ENCODE measurements at places on chromosomes 4 and X.

DNA sequence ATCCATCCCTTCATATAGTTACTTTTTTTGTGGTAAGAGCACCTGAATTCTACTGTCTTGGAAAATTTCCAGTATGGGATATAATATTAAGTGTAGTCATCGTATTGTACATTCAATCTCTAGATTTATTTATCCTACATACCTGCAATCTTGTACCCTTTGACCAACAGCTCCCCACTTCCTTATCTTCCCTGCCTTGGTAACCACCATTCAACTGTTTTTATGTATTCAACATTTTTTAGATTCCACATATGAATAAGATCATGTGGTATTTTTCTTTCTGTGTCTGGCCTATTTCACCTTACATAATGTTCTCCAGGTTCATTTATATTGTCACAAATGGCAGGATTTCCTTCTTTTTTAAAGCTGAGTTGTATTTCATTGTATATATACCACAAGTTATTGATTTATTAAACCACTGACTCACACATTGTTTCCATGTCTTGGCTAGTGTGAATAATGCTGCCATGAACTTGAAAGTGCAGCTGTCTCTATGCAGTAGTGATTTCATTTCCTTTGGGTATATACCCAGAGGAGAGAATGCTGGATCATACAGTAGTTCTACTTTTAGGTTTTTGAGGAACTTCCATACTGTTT lies 572.5 kb downstream of the MAGEB5 start:
- DNase-seq = no peak

DNA sequence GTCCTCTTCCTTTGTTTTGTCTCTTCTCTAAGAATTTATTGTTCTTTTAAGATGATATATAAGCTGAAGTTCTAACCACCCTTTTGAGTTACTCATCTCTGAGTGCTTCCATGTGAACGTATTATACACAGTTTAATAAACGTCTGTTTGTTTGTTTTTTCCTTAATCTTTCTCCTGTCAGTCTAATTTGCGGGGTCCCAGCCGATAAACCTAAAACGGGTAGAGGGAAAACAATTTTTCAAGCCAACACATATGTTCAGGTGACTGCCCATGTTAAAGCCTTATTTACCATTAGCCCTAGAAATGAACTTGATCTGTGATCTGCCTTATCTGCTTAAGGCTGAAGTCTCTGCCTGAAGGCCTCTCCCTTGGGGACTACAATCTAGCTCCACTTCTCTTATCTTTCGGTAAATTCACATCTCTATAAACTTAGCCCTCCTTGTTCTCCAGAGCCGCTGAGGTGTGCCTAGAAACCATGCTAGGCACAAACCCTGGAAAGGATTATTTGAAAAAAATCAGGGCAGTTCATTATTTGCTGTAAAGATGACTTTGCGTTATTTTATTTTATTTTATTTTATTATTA lies 158.8 kb downstream of the CAMK2D start:
- DNase-seq = no peak

DNA sequence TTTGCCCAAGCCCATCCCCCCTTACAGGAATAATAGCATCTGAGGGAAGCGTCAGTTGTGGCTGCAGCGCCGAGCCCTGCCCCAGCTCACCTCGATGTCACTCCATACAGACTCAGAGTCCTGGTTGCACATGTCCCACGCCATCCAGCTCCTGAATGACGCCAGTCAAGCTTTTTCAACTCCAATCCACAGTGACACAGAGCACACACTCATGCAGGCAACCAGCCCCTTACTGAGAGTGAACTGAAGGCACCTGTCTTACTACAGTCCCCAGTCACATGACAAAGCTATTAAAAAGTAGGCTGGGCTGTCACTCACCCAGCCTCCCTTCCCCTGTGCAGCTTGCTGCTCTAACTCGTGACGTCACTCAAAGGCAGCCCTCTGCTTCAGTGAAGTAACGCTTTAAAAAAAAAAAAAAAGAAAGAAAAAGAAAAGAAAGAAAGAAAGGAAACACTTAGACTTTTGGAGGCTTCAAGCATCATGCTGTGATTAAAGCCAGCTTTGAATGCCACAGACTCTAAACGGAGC lies at the start of gene PPARGC1A:
TSS of gene PPARGC1A (minus strand) at position 234 of the 528 bp plus-strand sequence. CDS start at position 144, 90 bp downstream.
- DNase-seq = no peak

DNA sequence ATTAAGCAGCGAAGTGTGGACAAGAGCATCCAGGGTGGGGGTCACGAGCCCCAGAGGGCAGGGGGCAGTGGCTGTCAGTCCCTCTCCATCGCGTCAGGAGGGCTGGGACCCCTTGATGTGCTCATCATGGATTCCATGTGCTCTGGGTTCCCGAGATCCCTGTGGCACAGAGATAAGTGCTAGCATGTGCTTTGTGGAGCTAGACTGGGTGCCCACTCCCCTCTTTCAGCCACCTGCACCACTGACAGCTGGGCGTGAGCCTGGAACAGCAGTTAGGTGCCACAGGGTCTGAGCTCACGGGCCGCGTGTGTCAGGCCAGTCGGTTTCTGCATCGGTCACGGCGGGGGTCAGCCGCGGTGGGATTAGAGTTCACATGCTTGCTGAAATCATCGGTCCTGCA lies 24.3 kb downstream of the CPZ start:
- DNase-seq = no peak

- DNase-seq = no peak
Measured at GRCh38 chr4:17138847-17139246, 240.4 kb upstream of the LDB2 start.

GRCh38 chrX:78548012-78548411 lies 111.1 kb downstream of the RTL3 start:
- no peak for DNase-seq

DNA sequence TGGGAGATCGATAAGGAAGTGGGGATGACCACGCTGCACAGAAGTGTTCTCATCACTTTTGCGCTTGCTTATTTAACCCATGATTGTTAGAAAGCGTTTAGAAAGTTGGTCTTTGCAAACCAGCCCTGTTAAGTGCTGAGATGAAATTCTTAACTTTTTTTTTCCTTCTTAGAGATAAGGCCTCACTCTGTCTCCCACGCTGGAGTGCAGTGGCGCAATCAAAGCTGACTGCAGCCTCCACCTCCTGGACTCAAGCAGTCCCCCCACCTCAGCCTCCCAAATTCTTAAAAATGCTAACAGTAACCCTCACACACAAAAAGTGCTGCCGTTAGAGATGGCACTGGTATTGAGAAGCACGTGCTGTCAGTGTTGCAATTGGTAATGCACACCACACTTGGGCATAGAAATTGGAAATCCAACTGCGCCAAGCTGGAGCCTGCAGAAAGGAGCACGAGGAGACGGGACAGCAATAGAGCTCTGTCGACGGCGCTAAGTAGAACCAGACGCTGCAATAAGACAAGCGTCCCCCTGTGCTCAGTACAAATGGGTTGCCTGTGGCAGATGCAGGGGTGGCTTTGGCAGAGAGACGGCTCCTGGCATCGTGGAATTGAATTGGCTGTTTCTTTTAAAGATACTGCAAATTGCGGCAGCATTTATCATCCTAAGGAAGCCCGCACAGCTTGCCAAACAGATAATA lies 113.4 kb downstream of the TBL1X start:
- DNase-seq = no peak

DNA sequence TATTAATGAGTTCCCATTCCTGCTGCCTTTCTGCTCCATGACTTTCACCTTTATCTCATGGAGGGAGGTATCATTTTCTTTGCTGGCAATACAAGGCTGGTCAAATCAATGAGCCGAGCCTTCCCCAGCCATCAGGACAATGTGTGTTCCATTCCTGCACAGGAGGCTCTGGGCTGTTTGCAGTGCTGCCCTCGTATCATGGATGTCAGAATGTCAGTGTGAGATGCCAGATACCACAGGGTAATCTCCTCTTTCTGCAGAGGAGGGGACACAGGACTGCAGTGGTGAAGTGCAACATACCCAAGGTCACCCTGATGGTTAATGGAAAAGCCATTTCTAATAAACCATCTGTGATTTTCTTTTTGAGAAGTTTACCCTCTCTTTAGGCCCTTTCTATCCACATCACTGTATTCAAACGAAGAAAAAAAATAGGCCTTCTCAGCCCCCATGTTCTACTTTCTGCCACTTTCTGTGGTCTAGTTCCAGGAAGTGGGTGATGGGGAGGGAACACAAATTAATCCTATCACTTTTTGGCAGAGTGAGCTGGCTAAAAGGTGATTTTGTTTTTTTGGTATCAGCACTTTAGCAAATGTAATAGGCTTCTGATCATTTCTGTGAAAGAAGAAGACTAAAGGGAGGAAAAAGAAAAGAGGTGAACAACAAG lies 490.2 kb upstream of the BOD1L1 start:
- no peak for DNase-seq

GRCh38 chrX:72130762-72131250 lies 909 bp downstream of the RTL5 start:
- DNase-seq = no peak

GRCh38 chrX:118347131-118347530 lies 1.2 kb downstream of the WDR44 start:
- DNase-seq = no peak

GRCh38 chr4:174358829-174359228 lies 75.1 kb downstream of the CEP44 start:
- no peak for DNase-seq

- no peak for DNase-seq
Measured at GRCh38 chr4:36209941-36210649, 34.2 kb downstream of the ARAP2 start.

DNA sequence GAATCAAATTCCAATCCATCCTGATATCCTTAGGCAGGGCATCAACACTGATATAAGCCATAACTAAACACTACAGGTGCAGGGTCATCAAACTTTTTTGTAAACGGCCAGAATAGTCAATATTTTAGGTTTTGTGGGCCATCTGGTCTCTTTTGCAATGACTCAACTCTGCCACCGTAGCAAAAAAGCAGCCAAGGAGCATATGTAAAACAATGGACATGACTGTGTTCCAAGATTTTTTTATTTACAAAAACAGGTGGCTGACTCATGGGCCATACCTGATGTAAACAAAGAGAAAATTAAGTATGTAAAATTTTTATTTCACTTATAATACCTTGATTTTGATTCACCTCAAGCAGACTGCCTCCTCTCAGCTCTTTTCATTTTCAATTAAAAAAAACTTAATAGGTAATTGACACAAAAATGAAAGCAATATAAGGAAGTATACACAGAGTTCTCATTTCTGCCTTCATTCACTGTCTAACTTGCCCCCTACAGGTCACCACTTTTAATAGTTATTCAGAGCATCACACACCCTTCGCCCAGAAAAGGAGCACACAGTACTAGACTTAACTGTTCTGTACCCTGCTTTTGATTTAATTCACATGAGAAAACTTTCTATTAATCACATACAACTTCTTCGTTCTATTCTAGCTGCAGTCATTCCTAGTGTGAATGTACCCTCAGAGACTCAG lies 35.3 kb upstream of the GPM6B start:
- no peak for DNase-seq

- no peak for DNase-seq
Measured at GRCh38 chrX:149205081-149205480, 300.0 kb downstream of the IDS start.

GRCh38 chr4:140109737-140110136 lies 44.2 kb downstream of the MAML3 start:
- no peak for DNase-seq

- DNase-seq = no peak
Measured at GRCh38 chrX:110043506-110043905, 40.6 kb downstream of the TMEM164 start.

DNA sequence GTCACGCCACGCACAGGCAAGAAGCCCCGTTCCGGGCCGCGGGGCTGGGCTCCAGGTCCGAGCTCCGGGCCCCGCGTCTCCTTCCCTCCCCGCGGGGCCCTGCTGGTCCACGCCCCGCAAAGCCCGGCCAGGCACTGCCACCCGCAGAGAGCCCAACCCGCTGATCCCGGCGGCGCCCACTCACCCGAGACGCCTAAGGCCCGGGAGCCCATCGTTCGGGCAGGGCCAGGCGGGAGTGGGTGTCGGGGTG lies 870 bp downstream of the PDZD4 start:
- DNase-seq = no peak

DNA sequence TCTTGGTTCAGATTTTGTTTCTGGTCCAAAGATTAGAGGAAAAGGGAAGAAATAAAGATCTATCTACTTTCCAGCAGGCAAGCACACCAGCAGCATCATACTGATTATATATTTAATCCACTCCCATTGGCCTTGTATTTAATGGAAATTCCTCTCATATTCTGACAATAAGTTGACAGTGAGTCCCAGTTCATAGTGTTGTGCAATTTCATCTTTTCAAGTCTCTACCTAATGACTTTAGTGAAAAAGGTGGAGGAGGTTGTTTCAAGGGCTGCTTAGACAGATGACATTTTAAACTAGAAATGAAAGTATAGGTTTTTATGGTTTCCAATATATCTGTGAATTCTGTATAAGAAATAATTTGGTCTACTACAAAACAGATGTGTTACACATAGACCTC lies 298.6 kb downstream of the PABPC4L start:
- DNase-seq = no peak

DNA sequence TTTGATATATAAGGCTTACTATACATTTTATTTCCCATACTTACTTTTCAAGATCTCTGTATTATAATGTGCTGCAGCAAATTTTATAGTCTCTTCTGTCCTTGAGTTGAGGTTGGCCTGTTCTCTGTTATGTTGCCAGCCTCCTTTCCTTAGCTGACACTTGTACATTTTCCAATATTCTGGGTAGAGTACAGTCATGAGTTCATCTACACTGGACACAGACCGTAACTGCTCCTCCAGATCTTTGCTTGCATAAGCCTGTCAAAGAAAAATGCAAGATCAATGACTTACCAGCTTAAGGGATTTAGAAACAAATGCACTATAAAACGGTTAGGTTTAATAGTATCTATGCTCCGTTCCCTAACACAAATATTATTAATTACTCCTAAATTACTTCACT lies 63.2 kb downstream of the VEGFC start:
- no peak for DNase-seq

- DNase-seq = no peak
Measured at GRCh38 chr4:7368296-7368695, 66.4 kb downstream of the PSAPL1 start.

DNA sequence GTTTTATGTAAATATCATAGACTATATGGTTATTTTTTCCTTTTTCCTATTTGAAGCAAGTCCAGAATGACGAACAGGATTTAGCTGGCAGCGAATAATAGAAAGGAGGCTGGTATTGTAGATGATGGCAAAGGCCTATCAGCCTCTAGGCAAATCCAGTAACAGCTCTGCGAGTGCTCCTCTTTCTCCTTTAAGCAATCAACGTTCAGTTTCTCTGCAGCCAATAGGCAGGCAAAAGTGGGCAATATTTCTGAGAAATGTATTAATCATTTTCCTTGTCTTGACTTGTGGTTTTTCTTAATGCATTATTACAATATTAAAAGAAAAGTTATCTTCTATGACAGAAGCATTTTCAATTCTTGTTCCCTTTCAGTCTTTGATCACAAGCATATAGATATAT lies 183.3 kb downstream of the SH3KBP1 start:
- no peak for DNase-seq
